ENCODE measurements at places on chromosomes 4 and X. TPM values are rescaled to one million over a fixed set of nuclear protein-coding genes. Genes with fewer than 3 reads are reported as not detected.

NLRP2B gene
- not detected for total RNA-seq

- DNase-seq, result no peak
These were observed 414.9 kb downstream of the CENPC start for GRCh38 chr4:67130411-67130810.

ENAM gene
- total RNA-seq, result not detected

DNA sequence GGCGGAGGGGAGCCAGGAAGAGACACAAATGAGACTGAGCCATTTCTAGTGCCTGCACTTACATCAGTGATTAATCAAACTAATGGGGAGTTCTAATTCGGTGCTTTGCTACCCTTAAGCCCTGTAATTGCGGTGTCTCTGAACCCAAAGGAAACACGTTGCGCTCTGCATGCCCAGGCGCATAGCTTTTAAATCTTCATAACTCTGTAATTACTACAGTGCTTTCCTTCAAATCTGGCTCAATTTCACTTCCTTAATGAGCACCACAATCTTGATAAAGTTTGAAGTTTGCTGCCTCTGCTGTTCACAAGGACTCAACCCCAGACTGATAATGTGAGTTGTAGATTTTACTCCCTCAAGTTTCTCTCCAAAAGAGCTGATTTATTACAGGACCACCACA is 5.7 kb upstream of the NHS start:
- DNase-seq, result no peak

DNA sequence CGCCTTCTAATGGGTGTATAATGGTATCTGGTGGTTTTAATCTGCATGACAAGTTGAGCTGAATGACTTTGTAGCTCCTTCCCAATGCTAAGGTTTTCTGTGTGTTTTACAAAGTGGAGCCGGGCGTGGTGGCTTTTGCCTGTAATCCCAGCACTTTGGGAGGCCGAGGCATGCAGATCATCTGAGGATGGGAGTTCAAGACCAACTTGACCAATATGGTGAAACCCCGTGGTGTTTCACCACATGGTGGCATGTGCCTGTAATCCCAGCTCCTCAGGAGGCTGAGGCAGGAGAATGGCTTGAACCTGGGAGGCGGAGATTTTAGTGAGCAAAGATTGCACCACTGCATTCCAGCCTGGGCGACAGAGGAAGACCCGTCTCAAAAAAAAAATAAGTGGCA is 28.9 kb downstream of the ARFIP1 start:
- no peak for DNase-seq

DNA sequence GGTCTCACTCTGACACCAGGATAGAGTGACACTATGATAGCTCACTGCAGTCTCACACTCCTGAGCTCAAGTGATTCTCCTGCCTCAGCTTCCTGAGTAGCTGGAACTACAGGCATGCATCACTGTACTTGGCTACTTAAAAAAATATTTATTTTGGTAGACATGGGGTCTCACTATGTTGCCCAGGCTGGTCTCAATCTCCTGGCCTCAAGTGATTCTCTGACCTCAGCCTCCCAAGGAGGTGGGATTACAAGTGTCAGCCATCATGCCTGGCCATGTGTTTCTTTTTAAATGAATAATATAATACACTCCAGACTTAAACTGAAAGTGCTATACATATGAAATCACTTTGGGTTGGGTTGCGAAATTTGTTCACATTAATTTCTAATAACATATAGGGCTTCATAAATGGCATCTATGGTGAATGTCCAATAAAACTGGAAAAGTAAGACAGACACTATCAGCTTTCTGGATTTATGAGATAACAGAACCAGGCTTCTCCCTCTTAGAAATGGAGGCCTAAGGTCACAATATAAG is 48.0 kb downstream of the SEC24D start:
- no peak for DNase-seq

- DNase-seq, result no peak
These were observed 75.4 kb downstream of the DCHS2 start for GRCh38 chr4:154416190-154416547.

ZAR1 gene
- total RNA-seq, result not detected

DNA sequence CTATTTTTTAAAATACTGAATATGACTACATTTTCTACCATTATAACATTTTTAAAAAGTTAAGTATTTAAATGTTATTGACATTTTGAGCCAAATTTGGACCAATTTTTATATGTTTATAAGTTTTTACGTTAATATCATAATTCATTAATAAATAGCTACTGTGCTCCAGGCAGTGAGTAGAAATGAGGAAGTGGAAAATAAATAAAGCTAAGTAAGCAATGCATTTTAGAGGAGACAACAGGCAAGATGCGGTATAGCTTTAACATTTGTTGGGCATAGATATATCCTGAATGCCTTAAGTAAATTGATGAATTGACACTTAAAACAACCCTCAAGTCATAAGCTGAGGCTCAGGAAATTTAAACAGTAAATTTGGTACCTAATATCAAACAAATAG is 474.8 kb downstream of the PCDH10 start:
- DNase-seq, result no peak

ZCCHC18 gene
- 16.9 TPM for total RNA-seq

- DNase-seq, result no peak
These were observed 21.0 kb upstream of the ADD1 start for GRCh38 chr4:2822461-2823300.

FAT4 gene
- 0.02 TPM for total RNA-seq

DNA sequence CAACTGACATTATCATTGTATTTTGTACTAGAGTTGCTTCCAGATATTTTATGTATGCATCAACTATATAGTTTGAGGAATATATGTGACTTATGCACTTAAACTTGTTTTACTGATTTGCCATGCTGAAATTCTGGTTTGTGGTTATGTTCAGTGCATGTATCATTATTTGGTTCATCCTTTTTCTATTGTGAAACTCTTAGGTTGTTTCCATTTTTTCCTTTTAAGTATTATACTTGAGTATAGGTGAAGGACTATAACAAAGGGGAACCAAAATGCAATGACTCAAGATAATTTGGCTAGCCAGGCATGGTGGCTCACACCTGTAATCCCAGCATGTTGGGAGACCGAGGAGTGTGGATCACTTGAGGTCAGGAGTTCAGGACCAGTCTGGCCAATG is 21.1 kb upstream of the EPGN start:
- no peak for DNase-seq

GRCh38 chr4:24850674-24851073 is 55.3 kb downstream of the SOD3 start:
- no peak for DNase-seq

DNA sequence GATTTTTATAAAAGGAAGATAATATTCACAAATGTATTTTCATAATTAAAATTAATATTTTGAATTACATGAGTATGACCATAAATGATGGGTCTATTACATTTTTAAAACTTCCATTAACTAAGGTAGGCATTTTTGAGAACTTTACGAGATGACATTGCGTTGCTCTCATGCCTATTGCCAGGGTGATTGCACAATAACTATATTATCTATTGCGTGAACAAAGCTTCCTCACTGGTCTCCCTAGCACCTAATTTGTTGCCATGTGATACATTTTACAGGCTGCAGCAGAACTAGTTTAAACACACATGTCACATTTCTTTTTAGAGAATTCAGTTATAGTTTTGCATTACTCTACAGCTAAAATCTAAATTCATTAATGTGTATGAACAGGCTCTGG is 289.7 kb upstream of the GRID2 start:
- no peak for DNase-seq

DNA sequence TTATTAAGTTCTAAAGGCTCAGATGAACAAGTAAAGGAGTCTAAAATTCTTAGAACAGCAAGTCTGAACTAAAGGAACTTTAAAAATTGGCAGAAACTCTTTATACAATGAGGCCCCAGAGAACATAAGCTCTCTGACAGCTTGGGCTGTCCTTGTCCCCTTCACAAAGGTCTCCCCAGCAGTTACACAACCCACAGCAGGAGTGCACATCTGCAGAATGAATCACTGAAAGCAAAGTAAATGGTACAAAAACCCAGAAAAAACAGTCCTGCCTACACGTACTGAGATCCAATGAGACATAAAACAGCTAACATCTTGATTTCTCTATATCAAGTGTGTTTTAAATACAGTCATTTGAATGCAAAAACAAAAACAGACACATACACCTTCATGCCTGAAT is 18.7 kb downstream of the RBBP7 start:
- no peak for DNase-seq

DNA sequence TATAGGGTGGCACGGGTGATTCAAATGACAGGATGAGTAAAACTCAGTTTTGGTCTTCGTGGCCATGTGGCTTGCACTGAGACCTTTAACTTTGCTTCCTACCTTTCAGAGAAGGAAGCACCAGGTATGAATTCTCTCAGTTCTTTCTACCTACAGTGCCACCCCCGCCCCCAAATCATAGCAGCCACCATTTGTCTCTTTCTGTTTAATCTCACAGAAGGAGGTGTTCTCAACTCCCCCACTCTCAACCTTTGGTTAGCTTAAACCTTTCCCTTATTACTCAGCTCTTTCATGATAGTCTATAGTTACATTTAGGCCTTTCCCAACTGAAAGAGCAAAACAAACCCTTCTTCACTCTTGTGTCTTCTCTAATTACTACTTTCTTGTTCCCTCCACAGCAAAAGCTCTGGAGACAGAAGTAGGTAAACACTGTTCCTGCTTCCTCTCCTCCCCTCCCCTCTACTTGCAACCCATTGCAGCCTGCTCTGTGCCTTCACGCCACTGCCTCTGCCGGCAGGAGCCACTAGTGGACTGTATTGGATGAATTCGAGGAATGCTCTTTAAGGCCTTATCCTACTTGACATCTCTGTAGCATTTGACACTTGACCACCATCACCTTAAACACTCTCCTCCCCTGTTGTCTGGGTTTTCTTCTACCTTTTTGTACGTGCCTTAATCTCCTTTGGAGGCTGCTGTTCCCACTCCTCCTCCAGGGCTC is 123.7 kb downstream of the AFF1 start:
- DNase-seq, result no peak

IRF2 gene
- 68.4 TPM for total RNA-seq

POU3F4 gene
- not detected for total RNA-seq

DNA sequence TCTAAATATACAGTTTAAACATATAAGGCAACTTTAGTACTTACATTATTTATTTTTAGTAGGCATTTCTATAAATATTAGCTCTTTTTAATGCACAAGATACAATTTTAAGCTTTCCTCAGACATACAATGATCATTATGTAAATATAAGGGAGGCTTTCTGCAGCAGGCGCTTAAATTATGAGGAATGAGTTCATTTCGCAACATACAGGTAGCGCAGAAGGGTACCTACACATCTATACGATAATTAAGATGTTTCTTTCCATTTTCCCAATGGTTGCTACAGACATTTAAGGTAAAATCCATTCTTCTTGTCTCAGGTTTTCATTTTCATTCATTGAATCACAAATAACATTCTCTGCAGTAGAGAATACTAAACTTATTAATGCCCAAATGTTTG is 1.2 kb downstream of the AASDH start:
- no peak for DNase-seq

NLGN4X gene
- not detected for total RNA-seq

H2BW1 gene
- not detected for total RNA-seq

DNA sequence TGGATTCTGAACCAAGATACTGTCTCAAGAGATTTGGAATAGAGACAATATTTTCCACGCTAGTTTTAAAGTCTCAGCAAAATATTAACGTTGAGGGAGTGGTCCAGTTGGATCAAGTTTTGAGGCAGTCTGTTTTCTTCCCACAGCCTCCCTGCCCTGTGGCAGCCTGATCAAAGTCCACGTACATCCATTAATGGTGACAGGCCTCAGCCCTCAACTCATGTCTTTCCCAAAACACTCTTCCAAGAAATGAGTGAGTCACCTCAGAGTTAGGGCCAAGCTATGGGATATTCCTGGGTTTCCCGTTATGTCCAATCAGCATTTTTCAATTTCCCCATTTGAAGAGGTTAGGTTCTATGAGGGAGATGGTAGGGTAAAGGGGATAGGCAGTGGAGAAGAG is 28.5 kb downstream of the EGFL6 start:
- no peak for DNase-seq

TSPAN7 gene
- total RNA-seq, result not detected

NHSL2 gene
- total RNA-seq, result 1.7 TPM

- DNase-seq, result no peak
These were observed 9.6 kb upstream of the YTHDC1 start for GRCh38 chr4:68359508-68359907.

DNA sequence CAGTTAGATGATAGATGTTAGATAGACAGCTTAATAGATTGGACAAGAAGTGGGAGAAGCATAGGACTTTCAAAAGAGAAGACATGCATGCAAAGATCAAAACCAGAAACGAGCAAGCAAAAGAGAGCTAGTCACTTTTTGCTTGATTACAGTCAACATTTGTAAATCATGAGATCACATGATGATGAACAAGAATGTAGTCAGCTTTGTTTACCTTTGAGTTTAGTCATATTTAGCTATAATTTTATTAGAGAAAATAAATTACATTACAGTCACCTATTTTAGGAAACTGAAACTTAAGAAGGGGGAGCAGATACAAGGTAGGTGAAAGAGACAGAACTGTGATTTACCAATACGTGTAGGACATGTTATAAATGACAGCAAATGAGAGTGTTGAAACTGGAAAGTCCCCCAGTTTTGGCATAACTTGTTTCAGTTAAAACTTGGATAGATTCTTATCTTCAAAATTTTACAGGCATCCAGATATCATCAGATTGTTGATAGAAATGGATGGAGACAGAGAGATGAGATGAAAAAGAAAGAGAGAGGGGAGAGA is 1083.1 kb upstream of the PCDH10 start:
- DNase-seq, result no peak

DNA sequence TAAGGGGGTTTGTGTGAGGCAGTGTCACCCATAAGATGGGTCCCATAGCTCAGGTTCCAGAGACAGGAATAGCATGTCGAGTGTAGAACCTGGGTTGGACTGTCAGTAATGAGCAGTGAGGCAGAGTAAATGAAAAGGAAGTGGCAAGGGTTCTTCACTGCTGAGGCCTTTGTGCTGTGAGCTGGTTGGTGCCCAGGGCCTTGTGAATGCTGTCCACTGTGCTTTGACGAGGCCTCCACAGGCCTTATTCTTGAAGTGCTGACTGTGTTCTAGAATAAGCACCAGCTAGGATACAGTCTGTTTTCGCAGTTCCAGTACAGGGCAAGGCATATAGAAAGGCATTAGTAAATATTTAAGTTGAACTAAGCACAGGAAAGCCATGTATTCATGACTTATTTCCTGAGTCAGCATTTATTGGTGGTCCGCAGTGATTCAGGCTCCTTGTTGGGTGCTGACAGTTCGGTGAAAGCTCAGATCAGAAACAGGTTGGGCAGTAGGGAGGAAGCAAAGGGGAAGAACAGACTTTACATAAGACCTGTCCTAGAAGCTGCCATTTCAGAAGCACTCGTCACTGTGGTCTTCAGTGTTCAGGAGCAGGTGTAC is 25.6 kb upstream of the TADA2B start:
- DNase-seq, result no peak

GLRA2 gene
- not detected for total RNA-seq

DNA sequence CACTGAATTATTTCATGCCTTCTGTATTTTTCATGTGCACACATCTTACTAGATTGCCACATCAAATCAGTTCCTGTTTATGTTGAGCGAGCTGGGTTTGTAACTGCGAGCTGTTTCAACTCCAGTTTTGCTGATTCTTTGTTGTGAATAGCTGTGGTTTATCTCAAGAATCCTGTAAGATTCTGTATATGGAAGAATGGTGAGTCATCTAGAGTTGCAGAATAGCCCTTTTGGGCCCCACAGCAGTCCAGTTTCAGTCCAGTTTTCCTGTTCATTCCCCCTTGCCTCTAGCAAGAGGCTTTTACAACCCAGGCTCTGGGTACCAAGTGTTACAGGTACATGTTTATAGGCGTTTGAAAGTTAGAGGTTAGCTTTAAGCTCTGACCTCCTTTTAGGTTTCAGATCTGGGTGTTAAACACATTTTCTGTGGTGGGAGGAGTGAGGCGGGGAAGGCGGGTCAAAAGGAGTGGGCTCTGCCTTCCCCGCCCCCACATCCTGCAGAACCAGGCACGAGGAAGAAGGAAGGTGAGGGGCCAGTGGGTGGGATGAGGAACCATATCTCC is 32.7 kb downstream of the TBC1D14 start:
- DNase-seq, result peak; percentile 38

All from B cell (primary cell).